Spleen (tissue), 13 donors: ENCODE measurements at places on chromosomes 6 and 20. TPM values are rescaled to one million over a fixed set of nuclear protein-coding genes. Genes with fewer than 3 reads are reported as not detected.

OR2H2 gene
- not detected for total RNA-seq

GRCh38 chr6:136289579-136290409, at the start of gene BCLAF1:
TSS of gene BCLAF1 (minus strand) at chr6:136289846. CDS start at chr6:136279866, 9,980 bp downstream.
- H3K36me3 ChIP-seq = no peaks in the 10 kb centered on the region
- DNase-seq = peak; percentile 100
- peak within 1 kb of the TSS; percentile 91 for H3K4me3 ChIP-seq
- H3K27ac ChIP-seq = peak within 1 kb of the TSS; percentile 97

- H3K4me3 ChIP-seq = no peak overlapping the region
- H3K27me3 ChIP-seq = no peaks in the 10 kb centered on the region
- H3K4me1 ChIP-seq = no peaks in the 10 kb centered on the region
- H3K27ac ChIP-seq = no peak overlapping the region
These were observed 49.8 kb upstream of the STXBP5 start for GRCh38 chr6:147154454-147154853.

- H3K27me3 ChIP-seq = peaks cover 32% of the 10 kb centered on the region
These were observed 7.9 kb upstream of the MCHR2 start for GRCh38 chr6:100001915-100002388.

DNA sequence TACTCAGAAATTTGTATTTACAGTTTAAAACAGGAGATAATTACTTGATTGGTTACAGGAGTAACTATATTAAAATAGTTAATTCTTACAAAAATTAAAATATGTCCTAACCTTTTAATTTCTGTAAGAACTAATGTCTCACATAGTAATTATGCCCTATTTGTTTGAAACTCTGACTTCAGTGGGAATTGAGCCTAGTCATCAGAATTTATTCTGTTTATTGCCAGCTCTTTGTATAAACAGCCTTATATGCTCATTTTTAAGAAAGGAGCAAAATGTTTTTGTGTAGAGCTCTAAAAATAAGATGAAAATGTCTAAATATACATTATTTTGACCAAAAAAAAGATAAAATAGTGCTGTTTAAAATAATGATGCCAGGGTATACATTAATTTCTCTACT, 21.5 kb downstream of the TRMT11 start:
- DNase-seq = no peak
- peaks cover 19% of the 10 kb centered on the region for H3K36me3 ChIP-seq
- H3K27me3 ChIP-seq = no peaks in the 10 kb centered on the region
- no peaks in the 10 kb centered on the region for H3K4me1 ChIP-seq
- no peak overlapping the region for H3K27ac ChIP-seq
- H3K4me3 ChIP-seq = no peak overlapping the region

GRCh38 chr6:89559487-89559886, 79.1 kb downstream of the LYRM2 start:
- no peak overlapping the region for H3K4me3 ChIP-seq
- DNase-seq = no peak
- no peak overlapping the region for H3K27ac ChIP-seq
- no peaks in the 10 kb centered on the region for H3K27me3 ChIP-seq
- no peaks in the 10 kb centered on the region for H3K36me3 ChIP-seq

DNA sequence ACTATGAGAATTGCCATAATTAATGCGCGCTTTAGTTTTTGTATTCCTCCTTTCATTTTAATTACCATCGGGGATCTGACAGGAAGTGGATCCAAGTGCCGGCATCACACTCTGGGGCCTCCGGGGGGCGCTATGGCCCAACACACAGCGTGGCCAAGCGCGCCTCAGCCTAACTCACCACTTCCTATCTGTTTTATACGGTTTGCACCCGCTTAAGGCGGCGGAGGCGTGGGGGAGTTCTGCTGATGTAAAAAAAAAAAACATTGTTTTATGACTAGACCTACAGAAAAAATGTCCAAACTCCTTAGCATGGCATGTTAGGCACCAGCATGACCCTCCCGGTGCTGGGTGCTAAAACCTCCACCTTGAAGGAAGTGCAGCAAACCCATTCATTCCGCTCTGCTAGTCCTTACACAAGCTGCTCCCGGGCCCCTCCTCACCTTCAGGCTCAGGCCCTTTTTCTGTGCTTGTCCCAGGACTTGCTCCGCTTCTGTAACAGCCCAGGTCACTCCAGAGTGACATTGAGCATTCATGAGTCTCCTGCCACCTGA, 4.5 kb upstream of the EBF4 start:
- peaks cover 25% of the 10 kb centered on the region for H3K27me3 ChIP-seq
- no peak overlapping the region for H3K27ac ChIP-seq

- peaks cover 3% of the 10 kb centered on the region for H3K27me3 ChIP-seq
These were observed 39.5 kb upstream of the CHD6 start for GRCh38 chr20:41657655-41658054.

- H3K4me3 ChIP-seq = no peak overlapping the region
- H3K36me3 ChIP-seq = no peaks in the 10 kb centered on the region
- no peaks in the 10 kb centered on the region for H3K27me3 ChIP-seq
- no peaks in the 10 kb centered on the region for H3K4me1 ChIP-seq
These were observed 210.6 kb downstream of the KIF16B start for GRCh38 chr20:16362642-16363041.

DNA sequence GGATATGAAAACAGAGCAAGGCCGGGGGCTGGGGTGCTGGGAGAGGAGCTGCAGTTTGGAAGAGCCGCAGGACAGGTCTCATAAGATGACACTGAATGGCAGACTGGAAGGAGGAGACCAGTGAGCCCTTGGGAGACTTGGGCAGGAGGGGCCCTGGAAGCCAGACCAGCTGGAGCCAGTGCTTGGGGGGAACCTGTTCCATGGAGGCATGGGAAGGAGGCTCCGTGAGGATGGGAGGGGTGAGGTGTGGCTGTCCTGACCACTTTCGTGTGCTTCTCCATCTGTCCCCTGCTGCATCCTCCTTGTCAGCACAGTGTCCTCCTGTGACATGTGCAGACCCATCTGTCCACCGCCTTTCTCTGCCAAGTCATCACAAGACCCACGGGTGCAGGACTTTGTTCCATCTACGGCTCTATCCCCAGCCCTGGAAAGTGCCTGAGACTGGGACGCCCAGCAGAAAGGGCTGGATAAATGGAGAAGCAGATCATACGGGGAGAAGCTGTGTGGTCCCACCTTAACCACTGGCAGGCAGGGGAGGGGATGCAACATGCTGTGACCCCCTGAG, 84.8 kb upstream of the MPC1 start:
- H3K27ac ChIP-seq = no peak overlapping the region
- no peaks in the 10 kb centered on the region for H3K4me1 ChIP-seq
- H3K4me3 ChIP-seq = no peak overlapping the region
- H3K36me3 ChIP-seq = peaks cover 11% of the 10 kb centered on the region
- DNase-seq = no peak
- no peaks in the 10 kb centered on the region for H3K27me3 ChIP-seq
